Gastroesophageal sphincter (tissue), 4 donors: ENCODE measurements at places on chromosomes 1 and 21.

- peak; percentile 58 for ATAC-seq
- peak within 1 kb of the TSS; percentile 96 for H3K27ac ChIP-seq
- no peaks in the 10 kb centered on the region for H3K36me3 ChIP-seq
Measured at GRCh38 chr1:2194319-2194897, at the start of gene FAAP20. FAAP20 (minus strand) TSS chr1:2194772; CDS start chr1:2194749, 23 bp downstream.

DNA sequence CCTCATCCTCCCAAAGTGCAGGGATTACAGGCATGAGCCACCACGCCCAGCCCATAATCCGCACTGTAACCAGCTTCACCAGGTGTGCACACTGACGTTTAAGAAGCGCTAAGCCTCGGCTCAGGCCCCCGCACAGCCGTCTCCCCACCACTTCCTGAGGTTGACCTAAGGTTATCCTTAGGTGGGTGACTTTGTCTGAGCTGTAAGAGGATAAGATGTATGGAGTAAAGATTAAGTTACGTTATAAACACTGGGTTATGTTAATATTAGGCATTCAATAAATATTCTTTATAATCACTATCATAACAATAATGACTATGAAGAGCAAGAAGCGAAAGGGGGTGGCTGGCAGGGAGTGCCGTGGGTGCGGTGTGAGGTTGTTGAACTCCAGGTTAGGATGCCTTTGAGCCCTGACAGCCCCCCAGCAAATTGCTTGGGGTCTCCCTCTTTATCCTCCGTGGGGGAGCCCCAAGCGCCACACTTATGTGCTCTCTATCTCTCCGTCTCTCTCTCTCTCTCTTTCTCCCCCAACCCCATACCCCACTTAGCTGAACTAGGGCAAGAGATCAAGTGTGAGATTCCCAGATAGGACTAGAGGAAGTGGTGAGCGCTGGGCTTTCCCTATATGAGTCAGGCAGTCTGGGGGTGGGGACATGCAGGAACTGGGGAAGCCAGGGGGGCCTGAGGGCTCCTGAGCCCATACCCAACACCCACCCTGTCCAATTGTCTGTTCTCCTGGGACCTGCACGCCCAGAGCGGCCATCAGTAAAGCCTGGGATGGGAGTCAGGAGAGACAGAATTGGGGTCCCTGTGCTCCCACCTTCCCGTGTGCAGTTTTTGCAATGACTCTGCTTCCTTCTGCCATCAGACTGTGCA is 7.6 kb downstream of the EFHD2 start:
- no peaks in the 10 kb centered on the region for H3K36me3 ChIP-seq
- H3K4me3 ChIP-seq, result no peak overlapping the region
- ATAC-seq, result peak; percentile 54
- no peaks in the 10 kb centered on the region for H3K27me3 ChIP-seq

- H3K27ac ChIP-seq, result no peak overlapping the region
- no peak for ATAC-seq
- no peaks in the 10 kb centered on the region for H3K27me3 ChIP-seq
Measured at GRCh38 chr1:25948641-25949040, 42.4 kb upstream of the STMN1 start.

DNA sequence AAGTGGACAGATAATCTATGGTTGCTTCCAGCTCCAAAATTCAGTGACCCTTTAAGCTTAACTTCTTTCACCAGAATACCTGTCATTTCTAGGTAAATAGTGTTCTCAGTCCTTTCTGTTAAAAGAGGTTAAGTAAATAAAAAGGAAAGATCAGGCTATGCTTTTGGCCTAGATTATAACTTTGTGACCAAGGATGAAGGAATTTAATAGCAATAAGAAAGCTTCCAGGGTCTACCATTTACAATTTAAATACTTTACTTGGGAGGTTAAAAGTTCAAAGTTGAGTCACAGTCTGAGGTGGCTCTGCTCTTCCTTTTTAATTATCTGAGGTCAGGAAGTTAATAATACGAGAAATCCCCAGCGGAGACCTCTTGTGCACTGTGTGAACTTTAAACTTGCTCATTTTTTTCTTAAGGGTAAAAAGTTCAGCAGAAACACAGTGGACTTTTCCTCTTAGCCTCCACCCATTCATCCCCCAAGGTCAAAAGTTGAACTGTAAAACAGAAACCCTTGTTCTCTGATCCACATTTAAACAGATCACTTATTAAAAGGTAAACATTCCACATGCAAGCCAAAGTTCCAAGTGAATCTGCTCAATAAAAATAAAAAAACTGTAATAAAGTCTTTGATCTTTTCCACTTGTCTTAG is 187.1 kb downstream of the NRIP1 start:
- no peak overlapping the region for H3K27ac ChIP-seq
- ATAC-seq, result peak; percentile 24
- no peak overlapping the region for H3K4me3 ChIP-seq
- no peaks in the 10 kb centered on the region for H3K36me3 ChIP-seq
- no peaks in the 10 kb centered on the region for H3K27me3 ChIP-seq
- H3K4me1 ChIP-seq, result no peaks in the 10 kb centered on the region

DNA sequence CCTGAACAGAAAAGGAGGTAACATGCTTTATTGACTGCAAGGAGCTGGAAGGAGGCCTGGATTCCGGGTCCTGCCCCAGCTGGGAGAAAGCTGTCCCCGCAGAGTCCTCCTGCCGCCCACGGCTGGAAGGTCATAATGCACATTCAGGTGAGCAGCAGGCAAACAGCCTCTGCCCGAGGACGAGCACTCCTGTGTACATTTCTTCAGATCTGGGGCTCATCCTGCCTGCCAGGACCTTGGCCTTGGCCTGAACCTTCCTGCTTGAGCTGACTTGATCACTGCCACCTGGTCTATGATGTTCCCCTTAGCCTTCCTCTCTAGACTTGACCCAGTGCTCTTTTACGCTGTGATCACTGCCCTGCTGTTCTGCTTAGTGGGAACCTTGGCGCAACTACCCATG is 17.9 kb upstream of the ZNF436 start:
- no peak for ATAC-seq
- H3K27ac ChIP-seq, result no peak overlapping the region
- H3K36me3 ChIP-seq, result no peaks in the 10 kb centered on the region
- no peaks in the 10 kb centered on the region for H3K27me3 ChIP-seq
- peaks cover 8% of the 10 kb centered on the region for H3K4me1 ChIP-seq
- H3K4me3 ChIP-seq, result no peak overlapping the region

DNA sequence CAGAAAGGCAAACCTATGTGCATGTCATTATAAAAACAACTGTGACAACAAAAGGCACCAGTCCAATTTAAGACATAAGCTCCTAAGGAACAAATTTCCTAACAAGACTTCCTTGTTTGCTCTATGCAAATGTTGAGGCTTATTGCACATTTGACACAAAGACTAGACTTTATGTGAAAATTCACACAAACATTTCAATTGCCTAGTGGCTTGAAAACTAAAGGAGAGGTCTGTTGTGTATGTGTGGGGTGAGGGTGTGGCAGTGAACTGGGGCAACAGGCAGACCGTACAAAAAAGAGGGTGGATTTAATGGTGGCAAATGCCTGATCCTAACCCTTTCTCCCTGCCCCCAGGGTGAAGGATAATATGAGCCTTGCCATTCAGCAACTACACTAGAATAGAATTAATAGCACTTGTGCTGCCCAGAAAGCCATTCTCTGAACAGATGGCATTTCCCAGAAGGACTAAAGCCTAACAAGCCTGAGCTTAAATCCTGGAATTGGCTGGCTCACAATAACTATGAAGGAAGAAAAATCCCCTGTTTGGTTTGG is 73.9 kb downstream of the GLUL start:
- H3K4me1 ChIP-seq, result no peaks in the 10 kb centered on the region
- ATAC-seq, result no peak
- no peaks in the 10 kb centered on the region for H3K36me3 ChIP-seq
- H3K4me3 ChIP-seq, result no peak overlapping the region
- no peaks in the 10 kb centered on the region for H3K27me3 ChIP-seq
